Right renal pelvis (tissue), 4 donors: ENCODE measurements at places on chromosomes 7 and 10. TPM values are rescaled to one million over a fixed set of nuclear protein-coding genes. Genes with fewer than 3 reads are reported as not detected.
A peak's percentile ranks its signal among the peaks of the same experiment; 100 is the strongest.

AEBP1 gene
- 55.4 TPM for polyA plus RNA-seq

NRP1 gene
- 146 TPM for polyA plus RNA-seq

DNA sequence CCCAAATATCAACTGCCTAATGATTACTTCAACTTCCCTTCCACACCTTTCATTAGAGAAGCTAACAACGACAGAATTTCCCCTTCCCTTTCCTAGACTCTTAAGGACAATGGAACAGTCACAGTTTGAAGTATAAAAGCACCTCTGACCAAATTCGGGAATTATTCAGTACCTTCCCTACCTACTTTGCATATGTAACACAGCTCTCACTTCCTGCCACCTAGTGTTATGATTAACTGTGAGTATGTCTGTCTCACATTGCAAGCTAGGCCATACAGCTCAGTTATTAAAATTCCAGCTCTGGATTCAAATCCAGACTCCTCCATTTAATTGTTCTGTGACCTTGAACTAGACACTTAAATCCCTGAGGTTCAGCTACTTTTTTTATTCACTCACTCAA is 44.8 kb upstream of the HPSE2 start:
- DNase-seq = no peak

- DNase-seq = no peak
These were observed 78.9 kb downstream of the ADAM12 start for GRCh38 chr10:126309228-126309883.

- DNase-seq = no peak
These were observed 36.7 kb upstream of the RADIL start for GRCh38 chr7:4919969-4920766.

- no peak for DNase-seq
These were observed 61.5 kb downstream of the HELLS start for GRCh38 chr10:94607111-94607510.

DNA sequence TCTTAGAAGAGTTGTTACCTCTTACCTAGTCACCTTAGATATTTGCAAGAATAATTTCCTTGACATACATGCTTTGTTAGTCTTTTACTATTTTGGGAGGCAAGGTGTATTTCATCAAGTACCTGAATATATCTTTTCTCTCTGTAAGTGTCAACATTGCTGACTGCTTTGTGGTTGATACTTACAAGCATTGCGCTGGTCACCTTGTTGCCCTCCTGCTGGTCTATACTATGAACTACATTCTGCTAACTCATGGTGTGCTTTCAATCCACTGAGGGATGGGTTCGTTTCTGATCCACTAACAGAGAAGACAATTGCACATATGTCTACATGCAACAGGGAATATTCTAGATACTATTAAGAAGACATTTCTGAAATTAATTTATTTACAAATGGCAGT is 837.8 kb upstream of the COBL start:
- no peak for DNase-seq

DNA sequence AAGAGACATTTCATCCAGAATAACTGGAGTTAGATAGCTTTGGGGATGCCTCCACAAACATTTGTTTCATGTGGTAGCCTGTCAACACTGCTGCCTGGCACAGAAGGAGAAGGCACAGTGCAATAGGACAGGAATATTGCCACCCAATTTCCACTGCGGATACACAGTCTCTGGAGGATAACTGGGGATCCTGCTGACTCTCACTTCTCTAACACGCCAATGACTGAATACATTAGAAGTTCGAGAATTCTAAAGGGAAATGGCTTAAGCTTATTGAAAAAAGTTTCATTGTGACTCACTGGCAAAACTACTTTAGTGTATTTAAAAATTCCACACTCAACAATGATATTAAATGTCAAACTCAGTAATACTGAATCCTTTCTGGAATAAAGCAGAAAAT is 12.9 kb downstream of the ARL3 start:
- DNase-seq = no peak

DNA sequence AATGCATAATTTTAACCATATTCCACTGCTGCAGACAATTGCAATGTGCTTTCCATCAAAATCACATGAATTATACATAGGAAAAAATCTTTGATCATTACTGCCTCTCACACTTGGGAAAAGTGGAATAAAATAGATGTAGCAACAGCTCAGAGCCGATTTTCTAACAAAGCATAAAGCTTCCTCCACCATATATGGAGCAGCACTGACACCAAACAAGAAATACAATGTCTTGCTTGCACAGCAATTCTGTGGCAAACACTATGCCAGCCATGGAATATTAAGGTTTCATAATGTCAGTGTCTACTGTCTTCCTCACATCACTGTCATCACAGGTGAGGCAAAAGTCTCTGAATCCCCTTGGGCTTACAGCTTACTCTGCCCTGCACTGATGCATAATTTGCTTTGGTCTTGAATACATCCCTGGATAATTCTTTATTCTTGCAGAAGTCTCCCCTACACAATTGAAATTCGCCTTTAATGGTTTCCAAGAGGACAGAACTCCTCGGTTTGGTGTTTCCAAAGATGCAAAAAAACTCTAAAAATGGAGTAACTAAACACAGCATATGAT is 198.5 kb downstream of the CACNA2D1 start:
- DNase-seq = no peak

PLAC9 gene
- polyA plus RNA-seq = 21.8 TPM

GRCh38 chr10:68871731-68872342 is 29.3 kb upstream of the DDX50 start:
- peak; percentile 81 for DNase-seq

FBXO24 gene
- 1.5 TPM for polyA plus RNA-seq

GRCh38 chr7:44072364-44073231 is 7.2 kb upstream of the PGAM2 start:
- DNase-seq = no peak

DNA sequence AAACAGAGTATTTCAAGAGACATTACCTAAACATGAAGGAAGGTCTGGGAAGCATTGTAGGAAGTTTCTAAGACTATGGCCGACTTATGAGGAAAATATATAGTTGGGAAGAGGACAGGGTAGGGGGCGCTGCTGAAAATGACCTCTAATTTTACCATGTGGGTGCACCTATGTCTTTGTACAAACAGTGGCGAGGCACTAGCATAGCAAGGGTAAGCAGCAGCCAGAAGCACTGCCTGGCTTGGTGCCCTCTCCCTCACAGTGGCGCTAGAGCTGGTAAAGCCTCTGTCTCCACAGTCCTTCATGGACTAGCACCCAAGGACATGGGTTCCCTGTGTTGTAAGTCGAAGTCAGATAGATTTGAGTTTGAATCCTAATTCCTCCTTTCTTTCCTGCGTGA is 461.2 kb downstream of the INHBA start:
- DNase-seq = no peak

CLCN1 gene
- 0.17 TPM for polyA plus RNA-seq

- peak; percentile 13 for DNase-seq
These were observed 258.8 kb downstream of the THSD7A start for GRCh38 chr7:11573128-11573750.

DNA sequence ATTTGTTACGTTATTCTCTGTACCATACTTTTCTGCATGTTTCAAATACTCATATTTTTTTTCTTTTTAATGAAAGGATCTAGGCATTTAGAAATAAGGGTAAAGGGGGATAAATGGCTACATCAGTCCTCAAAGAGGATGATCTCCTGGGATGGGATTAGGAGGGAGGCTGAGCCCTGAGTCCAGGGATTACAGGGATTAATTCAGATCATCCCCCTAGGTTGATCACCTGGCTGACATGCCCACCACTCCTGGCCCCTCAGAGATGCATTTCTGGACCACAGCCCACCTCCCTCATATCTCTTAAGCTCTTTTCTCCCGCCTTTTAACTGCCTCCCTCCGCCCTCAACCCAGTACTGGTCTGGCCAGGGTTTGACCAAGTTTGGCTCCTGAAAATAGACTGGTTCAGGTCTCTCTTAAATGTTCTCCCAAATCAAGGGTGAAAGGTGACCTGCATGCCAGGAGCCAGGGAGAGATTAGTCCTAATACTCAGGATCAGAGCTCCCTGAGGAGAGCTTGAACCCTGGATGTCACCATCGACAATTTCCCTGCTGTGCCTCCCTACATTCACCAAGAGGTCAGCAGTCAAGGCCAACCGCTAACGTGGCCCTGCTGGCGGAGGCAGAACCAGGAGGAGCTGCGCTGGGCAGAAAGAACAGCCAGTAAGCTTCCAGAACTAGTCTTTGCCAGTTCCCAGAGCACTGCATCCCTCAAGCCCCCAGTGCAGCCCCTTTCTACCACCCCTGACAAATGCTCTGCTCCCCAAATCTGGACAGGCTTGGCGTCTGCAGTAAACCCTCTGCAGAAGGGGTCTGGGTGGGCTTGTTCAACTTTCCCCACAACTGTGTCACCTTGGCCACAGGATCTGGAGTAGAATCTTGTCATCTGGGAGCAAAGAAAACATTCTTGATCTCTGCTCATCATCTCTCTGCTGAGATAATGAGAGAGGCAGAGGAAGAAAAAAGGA is 3.0 kb upstream of the CCDC136 start:
- DNase-seq = no peak

DNA sequence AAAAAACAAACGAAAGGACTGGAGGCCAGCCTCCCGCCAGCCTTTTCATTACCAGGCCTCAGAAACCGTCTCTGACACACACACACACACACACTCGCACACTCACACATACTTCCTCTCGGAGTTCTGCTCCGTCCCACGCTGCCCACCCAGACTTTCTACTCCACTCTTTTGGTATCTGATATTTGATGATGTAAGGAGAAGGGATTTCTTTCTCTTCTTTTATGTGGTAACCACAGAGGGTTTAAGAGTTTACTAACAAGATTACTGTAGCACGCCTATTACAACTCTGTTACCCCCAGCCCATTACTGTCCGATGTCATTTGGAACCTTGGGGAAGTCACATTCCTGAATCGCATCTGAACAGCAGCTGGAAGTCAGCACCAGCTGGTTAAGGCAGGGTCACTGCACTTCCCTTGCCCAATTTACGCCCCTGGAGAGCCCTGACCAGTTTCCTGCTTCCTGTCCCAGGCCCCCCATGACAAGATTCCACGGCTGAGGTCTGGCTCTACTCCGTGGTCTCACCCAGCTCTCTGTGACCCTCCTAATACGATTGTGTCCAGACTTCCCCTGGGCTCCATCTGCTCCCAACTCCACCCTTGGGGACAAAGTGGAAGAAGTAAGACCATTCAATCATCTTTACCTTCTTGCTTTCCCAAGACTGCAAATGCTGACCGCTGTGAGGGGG is 1.1 kb downstream of the DENND2A start:
- DNase-seq = no peak

- DNase-seq = no peak
These were observed 93.3 kb downstream of the BMS1 start for GRCh38 chr10:42875798-42876341.

RUFY2 gene
- polyA plus RNA-seq = 23.3 TPM

DNA sequence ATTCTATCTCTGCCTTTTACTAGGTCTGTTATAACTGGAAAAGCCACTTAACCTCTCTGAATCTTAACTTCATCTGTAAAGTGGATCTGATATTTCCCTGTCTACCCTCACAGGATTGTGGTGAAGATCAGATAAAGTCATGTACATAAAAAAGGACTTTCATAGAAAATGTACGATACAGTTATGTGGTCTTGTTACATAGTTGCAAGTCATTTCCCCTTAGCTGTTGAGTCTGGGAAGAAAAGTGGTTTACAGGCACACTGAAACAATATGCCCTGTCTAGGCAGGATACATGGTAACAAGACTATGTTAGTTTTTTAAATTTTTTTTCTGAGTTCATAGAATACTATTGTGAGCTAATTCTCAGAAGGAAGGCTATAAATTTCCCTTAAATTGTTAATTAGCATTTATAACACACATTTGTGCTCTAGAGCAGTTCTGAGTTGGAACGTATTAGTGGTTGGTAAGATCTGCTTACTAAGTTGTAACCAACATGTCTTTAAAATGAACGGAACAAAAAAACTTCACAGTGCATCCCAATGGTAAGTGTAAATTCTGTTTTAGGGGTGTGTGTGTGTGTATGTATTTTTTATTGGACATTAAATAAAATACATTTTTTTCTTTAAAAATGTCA is 7.1 kb upstream of the GSTO1 start:
- DNase-seq = no peak

DNA sequence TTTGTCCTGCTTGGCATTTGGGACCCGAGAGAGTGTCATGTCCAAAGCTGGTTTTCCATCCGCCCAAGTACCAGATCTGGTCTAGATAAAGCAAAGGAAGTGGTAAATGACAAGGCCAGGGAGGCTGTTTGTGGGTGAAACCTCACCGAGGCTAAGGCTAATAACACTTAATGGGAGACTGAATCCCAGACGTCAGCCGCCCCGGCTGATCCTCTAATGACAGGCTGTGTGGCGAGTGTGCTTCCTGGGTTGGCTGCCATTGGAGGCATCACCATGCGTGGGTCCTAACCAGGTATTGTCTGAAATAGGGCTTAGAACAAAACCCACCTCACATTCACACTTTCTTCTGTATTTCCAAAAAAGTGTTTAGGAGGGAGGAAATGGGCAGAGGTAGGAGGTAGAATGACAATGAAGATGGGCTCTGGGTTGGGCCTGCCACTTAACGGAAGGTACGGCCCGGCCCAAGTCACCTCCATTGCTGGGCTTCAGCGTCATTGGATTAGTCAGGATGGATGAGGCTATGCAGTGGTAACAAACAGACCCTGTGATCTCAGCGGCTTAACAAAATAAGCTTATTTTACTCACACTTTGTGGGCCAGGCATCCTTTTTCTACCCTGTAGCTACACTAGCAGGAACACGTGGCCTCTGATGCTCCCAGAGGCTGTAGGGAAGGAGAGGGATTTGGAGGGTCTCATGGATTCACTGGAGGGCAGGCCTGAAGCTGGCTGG is 59.7 kb downstream of the PROSER2 start:
- no peak for DNase-seq

PLPP4 gene
- polyA plus RNA-seq = 6.7 TPM

DNA sequence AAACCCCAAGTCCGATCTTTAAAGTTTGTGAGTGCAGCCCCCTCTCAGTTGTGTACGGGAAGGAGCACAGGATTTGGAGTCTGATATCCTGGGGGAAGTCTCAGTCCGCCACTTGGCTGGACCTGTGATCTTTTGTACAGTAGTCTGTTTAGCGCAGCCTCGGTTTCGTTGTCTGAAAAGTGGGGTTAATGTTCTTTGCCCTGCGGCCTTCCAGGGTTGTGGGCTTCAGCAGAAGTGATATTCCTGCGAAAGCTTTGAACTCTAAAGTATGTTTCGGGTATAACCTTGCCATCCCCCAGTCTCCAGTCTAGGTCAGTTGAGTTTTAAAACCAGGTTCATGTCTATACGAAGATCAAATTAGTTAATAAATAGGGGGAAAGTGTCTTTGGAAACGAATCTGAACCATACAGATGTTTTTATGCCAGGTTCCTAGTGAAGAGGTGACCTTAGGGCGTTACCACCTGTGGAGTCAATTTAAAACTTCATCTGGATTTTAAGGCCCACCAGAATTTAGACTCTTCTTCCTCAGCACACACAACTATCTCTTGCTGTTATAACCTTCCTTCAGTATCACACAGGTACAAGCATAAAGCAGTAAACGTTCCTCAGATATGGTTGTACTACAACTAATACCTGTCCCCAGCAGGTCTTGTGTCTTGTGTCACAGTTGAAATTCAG is 904 bp downstream of the R3HCC1L start:
- DNase-seq = no peak

- DNase-seq = no peak
These were observed 26.3 kb downstream of the ANKRD61 start for GRCh38 chr7:6057316-6058129.
